Heart right ventricle (tissue), 16 donors: ENCODE measurements at places on chromosomes 12 and 14. TPM values are rescaled to one million over a fixed set of nuclear protein-coding genes. Genes with fewer than 3 reads are reported as not detected.

The RNFT2 gene
- total RNA-seq, result 0.87 TPM

The HEATR5A gene
- 48.2 TPM for total RNA-seq

The PRICKLE1 gene
- 15.5 TPM for total RNA-seq

The AJUBA gene
- total RNA-seq, result 11.5 TPM

The A2M gene
- 346 TPM for total RNA-seq
